Esophagus squamous epithelium (tissue), 5 donors: ENCODE measurements at places on chromosomes 4 and X. TPM values are rescaled to one million over a fixed set of nuclear protein-coding genes. Genes with fewer than 3 reads are reported as not detected.

Gene GAGE12J
- total RNA-seq = not detected

Gene ESX1
- total RNA-seq = not detected

Gene FOXO4
- 17.4 TPM for total RNA-seq

Gene TMEM255A
- total RNA-seq = 4.0 TPM

Gene LARP7
- total RNA-seq = 26.6 TPM

Gene PNMA6F
- total RNA-seq = not detected

Gene SSX1
- not detected for total RNA-seq

Gene XAGE5
- total RNA-seq = not detected

Gene KCND1
- total RNA-seq = 0.04 TPM
